ENCODE measurements at places on chromosomes 3 and 15. TPM values are rescaled to one million over a fixed set of nuclear protein-coding genes. Genes with fewer than 3 reads are reported as not detected.

GRCh38 chr3:42749025-42749752 lies 23.9 kb downstream of the CCDC13 start:
- no peak for DNase-seq

DNA sequence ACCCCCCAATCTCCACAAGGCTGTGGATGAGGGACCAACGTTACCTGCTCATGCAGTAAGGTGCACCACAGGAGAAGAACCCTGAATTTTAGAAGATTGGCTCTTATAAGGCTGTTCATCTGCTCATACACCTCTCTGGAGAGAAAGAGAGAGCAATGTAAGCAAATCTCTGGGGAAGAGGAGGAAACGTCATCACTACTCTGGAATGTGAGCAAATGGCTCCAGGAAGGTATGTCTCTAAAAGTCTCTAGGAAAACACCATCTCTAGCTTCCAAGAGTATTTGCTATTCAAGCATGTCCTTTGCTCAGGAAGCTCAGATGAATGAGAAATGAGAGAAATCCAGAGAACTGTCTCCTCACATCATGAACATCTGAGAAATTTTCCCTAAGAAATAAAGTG lies 235.4 kb downstream of the TBL1XR1 start:
- DNase-seq: no peak

DNA sequence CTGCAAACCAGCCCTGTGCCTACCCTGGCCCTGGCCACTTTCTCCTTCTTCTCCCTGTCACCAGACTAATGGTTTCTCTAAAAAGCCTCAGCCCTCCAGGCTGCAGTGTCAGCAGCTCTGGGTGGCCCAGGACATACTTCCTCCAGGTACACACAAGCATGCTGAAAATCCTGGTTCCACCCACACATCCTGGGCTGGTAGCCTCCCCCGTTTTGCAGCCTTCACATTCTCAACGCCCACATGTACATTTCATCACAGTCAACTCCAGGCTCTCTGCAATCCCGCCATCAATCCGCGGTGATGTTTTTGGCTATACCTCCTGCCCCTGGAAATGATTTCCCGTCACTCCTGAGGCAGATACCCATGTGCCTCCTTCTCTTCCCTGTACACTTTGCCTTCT lies 59.4 kb downstream of the MAGEF1 start:
- DNase-seq: no peak

GRCh38 chr3:45477041-45477725 lies 88.8 kb downstream of the LARS2 start:
- DNase-seq: no peak

DNA sequence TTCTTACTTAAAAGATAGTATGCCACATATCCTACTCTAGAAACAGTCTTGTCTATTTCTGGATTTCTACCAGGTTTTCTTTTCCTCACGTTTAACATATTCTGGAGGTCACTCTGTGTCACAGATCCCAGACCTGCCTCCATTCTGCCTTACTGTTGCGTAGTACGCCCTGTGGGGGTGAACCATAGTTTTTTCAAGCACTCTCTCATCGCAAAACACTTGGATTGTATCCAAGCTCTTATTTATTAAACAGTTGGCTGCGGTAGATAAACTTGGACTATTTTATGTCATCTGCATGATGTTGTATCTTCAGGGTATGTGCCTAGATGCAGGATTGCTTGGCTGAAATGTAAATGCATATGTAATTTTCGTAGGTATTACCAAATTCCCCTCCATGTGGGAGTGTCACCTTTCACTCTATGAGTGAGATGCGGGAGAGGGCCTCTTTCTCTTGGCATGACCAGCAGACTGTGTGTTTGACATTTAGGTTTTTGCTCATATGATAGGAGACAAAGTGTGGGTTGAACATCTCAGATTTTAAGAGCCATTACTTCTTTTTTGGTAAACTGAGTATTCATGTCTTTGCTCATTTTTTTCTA lies 55.8 kb downstream of the ABTB1 start:
- DNase-seq: no peak

GRCh38 chr3:18401300-18401961 lies 23.7 kb downstream of the SATB1 start:
- DNase-seq: no peak

DNA sequence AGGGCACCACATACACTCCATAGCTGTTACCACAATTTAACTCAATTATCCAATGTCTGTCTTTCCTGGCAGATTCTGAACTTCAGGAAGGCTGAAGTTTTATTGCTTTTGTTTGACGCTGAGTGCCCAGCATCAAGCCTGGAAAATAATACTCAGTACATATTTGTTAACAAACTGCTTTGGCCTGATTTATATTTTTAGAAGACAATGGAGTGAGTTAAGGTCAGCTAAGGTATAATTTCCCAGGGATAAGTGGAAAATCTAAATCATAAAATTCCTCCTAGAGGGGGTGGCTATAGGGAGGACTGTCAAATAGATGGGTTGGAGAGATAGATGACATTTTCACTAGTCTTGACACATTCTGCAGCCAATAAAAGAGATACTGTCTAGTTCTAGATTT lies 659.4 kb upstream of the ADAMTS9 start:
- no peak for DNase-seq

DNA sequence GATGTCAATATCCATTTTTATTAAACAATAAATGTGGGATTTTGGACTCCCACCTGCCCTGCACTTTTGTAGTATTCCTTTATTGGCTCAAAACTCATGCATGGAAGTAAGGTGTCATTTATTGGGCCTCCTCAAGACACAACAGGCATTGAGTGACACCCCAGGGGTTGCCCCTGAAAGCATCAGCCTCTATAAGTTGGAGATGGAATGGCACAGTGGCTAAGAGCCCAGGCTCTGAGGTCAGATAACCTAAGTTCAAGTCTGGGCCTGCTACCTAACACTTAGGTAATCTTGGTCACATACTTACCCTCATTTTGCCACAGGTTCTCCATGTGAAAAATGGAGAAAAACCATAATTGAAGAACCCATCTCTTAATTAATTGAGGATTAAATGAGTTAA lies 4.6 kb downstream of the CAPN3 start:
- no peak for DNase-seq

DNA sequence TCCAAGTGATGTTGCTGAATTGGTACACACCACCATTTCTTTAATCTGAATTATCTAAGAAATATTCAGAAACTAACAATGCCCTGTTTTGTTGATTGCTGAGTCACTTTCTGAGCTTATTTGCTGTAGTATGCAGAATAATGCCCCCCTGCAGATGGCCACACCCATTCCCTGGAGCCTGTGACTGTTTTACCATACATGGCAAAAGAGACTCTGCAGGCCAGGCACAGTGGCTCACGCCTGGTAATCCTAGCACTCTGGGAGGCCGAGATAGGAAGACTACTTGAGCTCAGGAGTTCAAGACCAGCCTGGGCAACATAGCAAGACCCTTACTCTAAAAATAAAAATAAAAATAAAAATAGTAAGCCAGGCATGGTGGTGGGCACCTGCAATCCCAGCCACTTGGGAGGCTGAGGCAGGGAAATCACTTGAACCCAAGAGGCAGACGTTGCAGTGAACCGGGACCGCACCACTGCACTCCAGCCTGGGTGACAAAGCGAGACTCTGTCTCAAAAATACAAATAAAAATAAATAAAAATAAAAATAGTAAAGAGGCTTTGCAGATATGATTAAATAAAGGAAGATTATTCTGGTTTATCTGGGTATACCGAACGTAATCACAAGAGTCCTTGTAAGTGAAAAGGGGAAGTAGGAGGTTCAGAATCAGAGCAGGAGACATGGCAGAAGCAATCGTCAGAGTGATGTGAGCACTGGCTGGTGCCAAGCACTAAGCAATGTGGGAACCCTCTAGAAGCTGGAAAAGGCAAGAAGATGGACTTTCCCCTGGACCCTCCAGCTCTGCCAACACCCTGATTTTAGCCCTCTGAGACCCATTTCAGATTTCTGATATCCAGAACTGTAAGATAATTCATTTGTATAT lies 19.0 kb downstream of the PCYT1A start:
- DNase-seq: no peak

Gene NR1I2
- polyA plus RNA-seq: not detected

Gene CAND2
- 5.8 TPM for polyA plus RNA-seq

Gene ISL2
- 0.82 TPM for polyA plus RNA-seq

Gene EXD1
- not detected for polyA plus RNA-seq

Gene DAZL
- not detected for polyA plus RNA-seq

Gene SLC22A13
- polyA plus RNA-seq: 0.19 TPM

Gene IL17RC
- 17.3 TPM for polyA plus RNA-seq

Gene TNFAIP8L3
- polyA plus RNA-seq: 0.30 TPM

Gene PPCDC
- polyA plus RNA-seq: 5.5 TPM

Data from AG04450 (cell line).